Smooth muscle cell of bladder (primary cell): ENCODE measurements at places on chromosomes 2 and 18. TPM values are rescaled to one million over a fixed set of nuclear protein-coding genes. Genes with fewer than 3 reads are reported as not detected.

The CROCC2 gene
- total RNA-seq: 0.09 and 0.14 TPM in 2 replicates

The ITGA4 gene
- total RNA-seq: 18.3 and 41.4 TPM in 2 replicates

The LRRTM1 gene
- not detected in 2 replicates for total RNA-seq

The FTCDNL1 gene
- total RNA-seq: 0.92 and 1.00 TPM in 2 replicates

The AQP12B gene
- not detected in 2 replicates for total RNA-seq

The IL18RAP gene
- not detected in 2 replicates for total RNA-seq

The FBLN7 gene
- 0.57 and 0.74 TPM in 2 replicates for total RNA-seq

The TGFA gene
- under 0.01 and 0.28 TPM in 2 replicates for total RNA-seq

The HEATR5B gene
- total RNA-seq: 14.4 and 17.0 TPM in 2 replicates

The MAL gene
- not detected in 2 replicates for total RNA-seq

The SLC40A1 gene
- 28.0 and 103 TPM in 2 replicates for total RNA-seq
